ENCODE measurements at places on chromosomes 3 and 15.

DNA sequence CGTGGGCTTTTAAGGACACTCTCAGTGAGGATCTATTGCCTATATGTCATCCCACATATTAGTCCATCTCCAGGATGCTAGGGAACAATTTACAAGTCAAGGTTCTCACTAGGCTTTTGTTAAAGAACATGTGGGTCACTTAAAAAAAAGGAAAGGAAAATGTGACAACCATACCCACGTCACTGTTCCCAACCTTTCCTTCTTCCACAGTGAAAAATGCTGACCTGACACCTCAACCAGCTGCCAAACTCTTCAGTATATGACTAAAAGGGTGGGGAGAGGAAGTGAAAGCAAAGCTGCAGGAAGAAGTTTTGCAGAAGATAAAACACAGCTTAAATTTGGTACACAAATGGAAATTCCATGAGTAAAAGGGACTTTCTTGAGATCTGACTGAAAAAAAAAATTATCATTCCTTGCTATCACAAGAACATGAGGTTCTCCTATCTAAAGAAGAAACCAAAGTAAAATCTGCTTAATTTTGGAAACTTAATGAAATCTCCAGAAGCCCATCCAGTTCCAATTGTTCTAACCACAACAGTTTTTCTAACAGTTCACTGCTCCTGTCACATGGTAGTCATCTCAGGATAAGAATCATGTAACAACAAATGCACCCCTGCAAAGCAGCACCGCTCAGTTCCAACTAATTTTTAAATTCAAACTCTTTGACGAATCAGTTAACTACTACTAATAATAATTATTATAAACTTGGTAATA is 117.0 kb upstream of the TSPAN3 start:
- no peak for DNase-seq

DNA sequence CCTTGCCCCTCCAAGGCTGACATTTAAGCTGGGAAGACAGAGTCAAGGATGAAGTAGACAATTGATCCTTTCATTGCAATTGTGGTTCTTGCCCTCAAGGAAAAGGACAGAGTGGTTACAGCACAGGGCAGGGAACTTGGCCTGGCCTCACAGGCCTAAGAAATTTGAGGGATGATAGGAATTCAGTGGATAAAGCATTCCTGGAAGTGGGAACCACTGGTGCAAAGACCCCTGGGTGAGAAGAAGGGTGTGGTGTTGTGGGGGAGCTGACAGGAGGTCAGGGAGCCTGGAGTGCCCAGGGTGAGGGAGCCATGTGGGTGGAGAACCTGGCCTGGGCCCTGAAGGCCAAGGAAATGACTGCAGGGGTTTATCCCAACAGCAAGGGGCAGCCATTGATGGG is 287.4 kb downstream of the UACA start:
- DNase-seq: no peak

- no peak for DNase-seq
Observed at GRCh38 chr15:31331389-31331788, 4.8 kb downstream of the KLF13 start.

GRCh38 chr3:21326704-21327475 is 424.1 kb downstream of the ZNF385D start:
- no peak for DNase-seq

- no peak for DNase-seq
Observed at GRCh38 chr3:161337311-161337710, 34.0 kb downstream of the SPTSSB start.

- no peak for DNase-seq
Observed at GRCh38 chr15:98838387-98839259, 169.0 kb downstream of the PGPEP1L start.

GRCh38 chr3:177521305-177521704 is 324.0 kb upstream of the TBL1XR1 start:
- DNase-seq: no peak

- DNase-seq: no peak
Observed at GRCh38 chr15:39961051-39961450, 27.1 kb downstream of the EIF2AK4 start.

GRCh38 chr3:14144423-14145075 is 19.7 kb downstream of the TMEM43 start:
- peak; percentile 59 for DNase-seq

DNA sequence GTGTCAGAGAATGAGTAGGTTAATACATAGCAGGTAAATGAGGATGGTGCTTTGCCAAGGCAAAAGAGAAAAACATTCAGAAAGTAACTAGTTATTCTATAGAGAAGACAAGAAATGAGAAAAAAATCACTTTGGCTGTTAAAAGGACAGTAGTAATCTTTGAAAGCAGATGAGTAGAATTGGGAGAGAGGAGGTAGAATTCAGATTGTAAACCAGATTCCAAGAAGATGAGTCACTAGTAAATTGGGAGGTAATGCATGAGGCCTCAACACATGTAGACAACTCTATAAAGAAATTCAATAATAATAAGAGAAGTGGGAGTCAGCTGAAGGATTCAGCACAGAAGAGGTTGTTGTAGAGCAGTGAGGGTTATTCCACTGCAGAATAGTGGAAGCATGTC is 81.4 kb downstream of the MBNL1 start:
- no peak for DNase-seq

DNA sequence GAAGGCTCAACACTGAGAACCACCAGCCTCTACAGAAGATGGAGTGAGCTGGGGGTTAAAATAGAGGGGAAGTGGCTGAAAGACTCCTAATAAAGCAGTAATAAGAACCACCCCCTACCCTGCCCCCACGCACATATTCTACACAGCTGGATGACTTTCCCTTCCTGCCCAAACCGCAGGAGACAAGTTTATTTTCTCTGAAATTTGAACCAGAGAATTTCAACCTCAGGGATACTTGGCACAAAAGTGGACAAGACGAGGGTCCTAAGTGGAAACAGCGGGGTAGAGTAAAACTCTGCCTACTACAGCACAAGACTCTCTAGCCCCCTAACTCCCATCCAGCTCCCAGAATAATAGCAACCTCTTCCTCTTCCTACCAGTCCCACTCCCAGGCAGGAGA is 28.4 kb downstream of the USF3 start:
- no peak for DNase-seq

DNA sequence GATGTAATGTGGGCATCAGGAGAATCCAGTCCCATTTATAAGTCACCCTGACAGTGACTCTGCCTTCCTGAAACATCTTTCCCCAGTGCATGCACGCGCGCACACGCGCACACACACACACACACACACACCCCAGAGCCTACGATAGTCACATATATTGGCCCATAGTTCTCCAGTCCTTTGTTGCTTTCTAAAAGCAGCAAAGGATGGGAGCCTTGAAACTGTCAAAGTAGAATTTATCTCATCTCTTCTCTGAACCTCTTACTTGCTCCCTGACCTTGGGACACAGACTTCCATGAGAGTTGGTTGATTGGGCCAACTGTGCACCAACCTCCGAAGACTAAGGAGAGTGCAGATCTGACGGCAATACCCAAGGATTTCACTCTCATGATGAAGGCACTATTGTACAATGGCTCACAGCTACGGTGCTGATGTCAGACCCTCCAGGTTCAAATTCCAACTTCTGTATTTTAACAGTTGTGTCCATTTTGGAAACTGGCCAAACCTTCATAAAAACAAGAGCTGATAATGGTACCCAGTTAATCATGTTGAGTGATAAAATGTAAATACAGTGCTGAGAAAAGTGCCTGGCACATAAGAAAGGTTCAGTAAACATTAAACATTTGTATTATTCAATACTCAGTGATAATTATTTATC is 8.3 kb downstream of the CPA3 start:
- no peak for DNase-seq

DNA sequence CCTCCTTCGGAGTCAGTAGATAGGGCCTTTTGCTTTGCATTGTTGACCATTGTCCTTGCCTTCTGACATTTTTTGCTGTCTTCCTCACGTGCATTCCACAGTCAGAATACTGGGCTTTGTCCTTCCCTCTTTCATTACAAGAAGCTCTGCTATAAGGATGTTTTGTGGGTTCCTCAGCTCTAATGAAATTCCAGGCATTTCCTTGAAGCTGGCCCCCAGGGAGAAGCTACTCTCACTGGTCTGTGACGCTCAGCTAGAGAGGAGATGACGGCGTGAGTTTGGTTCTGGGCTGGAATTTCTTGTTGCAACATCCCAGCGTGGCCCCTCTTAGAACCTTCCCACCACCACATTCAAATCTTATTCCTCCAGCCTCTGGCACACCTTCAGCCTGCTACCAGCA is 210.2 kb downstream of the TJP1 start:
- no peak for DNase-seq

- DNase-seq: no peak
Observed at GRCh38 chr3:171178714-171179113, 152.2 kb upstream of the SLC2A2 start.

GRCh38 chr3:179921500-179921899 is 115.2 kb downstream of the PEX5L start:
- no peak for DNase-seq

DNA sequence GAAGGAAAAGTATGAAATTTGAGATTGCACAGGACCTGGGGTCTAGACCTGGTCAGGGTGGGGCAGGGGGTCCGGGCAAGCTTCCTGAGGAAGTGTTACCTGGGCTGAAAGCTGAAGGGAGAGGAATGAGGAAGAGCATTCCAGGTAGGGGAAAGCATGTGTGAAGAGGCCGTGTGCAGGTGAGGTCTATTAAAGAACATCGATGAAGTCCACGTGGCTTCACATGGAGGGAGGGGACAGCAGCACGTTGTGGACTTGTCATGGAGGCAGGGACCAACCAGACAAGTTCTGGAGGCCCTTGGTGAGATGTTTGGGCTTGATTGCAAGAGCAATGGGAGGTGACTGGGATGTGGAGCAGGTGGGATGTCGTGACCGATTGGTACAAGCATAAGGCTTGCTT is 47.1 kb downstream of the IDH2 start:
- no peak for DNase-seq

GRCh38 chr3:377158-377561 is 180.6 kb downstream of the CHL1 start:
- no peak for DNase-seq

- DNase-seq: no peak
Observed at GRCh38 chr3:10518506-10519150, 13.2 kb upstream of the ATP2B2 start.

DNA sequence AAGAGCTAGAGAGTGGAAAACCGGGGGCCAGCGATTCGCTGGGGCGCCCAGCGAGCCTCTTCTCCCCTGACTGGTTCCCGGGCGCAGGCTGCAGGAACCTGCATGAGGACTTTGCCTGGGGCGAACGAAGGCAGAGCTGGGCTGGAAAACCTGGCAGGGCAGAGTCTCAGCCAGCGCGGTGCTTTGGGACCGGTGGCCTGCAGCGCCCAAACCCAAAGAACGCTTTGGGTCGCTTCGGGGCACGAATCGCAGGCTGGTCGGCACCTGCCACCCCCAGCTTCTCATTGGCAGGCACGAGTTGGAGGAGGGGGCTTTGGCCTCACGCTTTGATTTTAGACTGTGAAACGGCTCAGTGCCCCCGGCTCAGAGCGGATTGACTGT is 3.0 kb downstream of the ONECUT1 start:
- DNase-seq: no peak

- no peak for DNase-seq
Observed at GRCh38 chr15:39028069-39028468, 463.5 kb upstream of the RASGRP1 start.

- DNase-seq: no peak
Observed at GRCh38 chr15:83109532-83109931, 2.1 kb downstream of the TM6SF1 start.

DNA sequence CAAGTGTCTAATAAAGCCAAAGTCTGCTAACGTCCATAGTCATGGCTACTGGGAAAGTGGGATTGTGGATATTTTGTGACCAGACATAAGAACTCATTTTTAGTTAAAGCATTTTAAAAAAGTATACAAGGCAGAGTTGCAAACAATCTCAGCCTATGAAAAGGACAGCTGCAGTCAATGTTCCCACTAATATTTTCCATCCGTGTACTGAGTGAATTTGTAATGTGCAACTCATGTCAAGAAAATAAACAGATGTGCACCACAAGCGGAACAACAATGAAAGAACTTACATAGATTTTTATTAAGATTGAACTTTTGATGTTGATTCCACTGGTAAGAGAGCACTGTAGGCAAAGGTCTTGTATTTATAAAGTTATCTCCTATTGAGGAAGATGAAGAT is 231.3 kb upstream of the SEMA6D start:
- DNase-seq: no peak

DNA sequence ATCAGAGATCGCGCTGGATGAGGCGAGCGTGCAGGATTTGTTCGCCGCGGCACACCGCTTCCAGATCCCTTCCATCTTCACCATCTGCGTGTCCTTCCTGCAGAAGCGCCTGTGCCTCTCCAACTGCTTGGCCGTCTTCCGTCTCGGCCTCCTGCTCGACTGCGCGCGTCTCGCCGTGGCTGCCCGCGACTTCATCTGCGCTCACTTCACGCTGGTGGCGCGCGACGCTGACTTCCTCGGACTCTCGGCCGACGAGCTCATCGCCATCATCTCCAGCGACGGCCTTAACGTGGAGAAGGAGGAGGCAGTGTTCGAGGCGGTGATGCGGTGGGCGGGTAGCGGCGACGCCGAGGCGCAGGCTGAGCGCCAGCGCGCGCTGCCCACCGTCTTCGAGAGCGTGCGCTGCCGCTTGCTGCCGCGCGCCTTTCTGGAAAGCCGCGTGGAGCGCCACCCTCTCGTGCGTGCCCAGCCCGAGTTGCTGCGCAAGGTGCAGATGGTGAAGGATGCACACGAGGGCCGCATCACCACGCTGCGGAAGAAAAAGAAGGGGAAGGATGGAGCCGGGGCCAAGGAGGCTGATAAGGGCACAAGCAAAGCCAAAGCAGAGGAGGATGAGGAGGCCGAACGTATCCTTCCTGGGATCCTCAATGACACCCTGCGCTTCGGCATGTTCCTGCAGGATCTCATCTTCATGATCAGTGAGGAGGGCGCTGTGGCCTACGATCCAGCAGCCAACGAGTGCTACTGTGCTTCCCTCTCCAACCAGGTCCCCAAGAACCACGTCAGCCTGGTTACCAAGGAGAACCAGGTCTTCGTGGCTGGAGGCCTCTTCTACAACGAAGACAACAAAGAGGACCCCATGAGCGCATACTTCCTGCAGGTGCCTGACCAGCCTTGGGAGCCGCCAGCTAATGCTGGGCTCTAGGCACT is 819 bp downstream of the KLHL40 start:
- no peak for DNase-seq

- DNase-seq: no peak
Observed at GRCh38 chr3:78970656-78971055, 797.1 kb downstream of the ROBO1 start.

DNA sequence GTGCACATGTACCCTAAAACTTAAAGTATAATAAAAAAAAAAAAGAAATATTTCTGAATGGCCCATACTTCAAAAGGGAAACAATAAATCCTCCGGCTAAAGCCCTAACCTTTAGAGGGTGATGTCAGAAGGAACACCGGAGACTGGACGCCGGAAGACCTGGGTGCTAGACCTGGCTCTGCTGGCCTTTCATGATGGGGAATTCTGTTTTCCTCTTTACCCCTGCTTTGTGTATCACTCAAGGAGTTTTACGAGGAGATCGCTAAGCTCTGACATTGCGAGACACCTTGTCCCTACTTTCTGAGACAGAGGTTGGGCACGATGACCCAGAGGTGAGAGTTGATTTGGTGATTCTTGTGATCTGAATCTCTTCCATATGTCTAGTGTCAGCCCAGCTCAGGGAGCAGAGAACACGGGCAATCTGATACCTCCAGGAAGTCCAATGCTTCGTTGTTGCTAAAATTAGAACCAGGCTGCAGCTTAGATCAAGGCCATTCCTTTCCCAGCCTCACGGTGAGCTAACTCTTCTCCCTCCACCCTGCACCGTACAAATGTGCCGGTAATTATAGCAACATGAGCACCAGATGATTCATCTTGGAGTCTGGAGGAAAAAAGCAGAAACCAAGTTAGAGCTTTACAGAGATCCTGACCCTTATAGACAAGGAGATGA is 42.0 kb upstream of the CFAP161 start:
- no peak for DNase-seq
